B cell (primary cell): ENCODE measurements at places on chromosomes 3 and 15.

GRCh38 chr3:2354702-2355101, 256.0 kb downstream of the CNTN4 start:
- no peak for DNase-seq

DNA sequence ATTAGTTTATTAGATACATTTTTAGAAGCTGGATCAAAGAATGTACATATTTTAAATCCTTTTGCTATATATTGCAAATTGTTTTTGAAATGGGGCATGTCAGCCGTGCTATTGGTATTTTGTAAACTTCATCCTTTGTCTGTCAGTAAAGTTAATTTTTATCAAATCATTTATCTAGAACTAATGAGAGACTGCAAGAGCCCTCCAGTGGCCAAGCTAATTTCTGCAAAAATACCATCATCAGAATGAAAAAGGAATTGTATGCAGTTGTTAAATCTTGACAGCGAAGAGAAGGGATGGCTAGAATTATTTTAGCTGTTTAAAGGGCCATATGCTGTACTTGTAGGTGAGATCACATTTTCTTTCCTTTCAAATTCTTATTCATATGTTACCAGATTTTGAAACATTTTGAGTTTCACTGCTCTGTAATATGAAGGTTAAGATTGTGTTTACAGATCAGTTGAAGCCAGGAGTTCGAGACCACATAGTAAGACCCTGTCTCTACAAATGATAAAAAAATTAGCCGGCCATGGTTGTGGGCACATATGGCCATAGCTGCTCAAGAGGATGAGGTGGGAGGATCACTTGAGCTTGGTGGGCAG, 8.1 kb upstream of the CLDN11 start:
- peak; percentile 50 for DNase-seq

- no peak for DNase-seq
Observed at GRCh38 chr3:184067573-184068055, 14.8 kb downstream of the HTR3C start.

- DNase-seq, result no peak
Observed at GRCh38 chr15:93150910-93151881, 62.2 kb upstream of the RGMA start.

DNA sequence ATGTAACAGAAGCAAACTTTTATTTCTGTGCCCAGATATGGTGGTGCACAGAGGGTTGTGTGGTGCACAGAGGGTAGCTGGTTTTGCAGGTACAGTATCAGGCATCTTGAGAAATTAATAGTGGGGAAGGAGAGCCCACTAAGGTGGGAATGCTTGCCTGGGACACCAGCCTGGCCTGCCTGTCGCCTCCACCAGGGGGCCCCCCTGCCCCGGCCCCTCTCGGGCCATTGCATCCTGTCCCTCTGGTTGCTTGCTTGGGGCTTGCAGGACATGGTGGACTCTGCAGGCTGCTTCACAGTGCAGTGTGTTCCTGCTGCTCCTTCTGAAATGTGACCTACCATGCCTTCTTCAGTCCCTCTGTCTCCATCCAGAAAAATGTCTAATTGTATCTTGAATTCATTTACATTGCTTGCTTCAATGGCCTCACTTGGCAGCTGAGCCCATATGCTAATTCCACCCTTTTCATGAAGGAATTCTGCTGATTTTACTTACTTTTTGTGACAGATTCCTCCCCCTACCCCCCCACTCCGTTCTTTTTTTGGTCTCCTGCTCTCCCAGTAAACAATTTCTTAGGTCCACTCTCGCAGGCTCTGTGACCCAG, 73.6 kb downstream of the EEFSEC start:
- no peak for DNase-seq

DNA sequence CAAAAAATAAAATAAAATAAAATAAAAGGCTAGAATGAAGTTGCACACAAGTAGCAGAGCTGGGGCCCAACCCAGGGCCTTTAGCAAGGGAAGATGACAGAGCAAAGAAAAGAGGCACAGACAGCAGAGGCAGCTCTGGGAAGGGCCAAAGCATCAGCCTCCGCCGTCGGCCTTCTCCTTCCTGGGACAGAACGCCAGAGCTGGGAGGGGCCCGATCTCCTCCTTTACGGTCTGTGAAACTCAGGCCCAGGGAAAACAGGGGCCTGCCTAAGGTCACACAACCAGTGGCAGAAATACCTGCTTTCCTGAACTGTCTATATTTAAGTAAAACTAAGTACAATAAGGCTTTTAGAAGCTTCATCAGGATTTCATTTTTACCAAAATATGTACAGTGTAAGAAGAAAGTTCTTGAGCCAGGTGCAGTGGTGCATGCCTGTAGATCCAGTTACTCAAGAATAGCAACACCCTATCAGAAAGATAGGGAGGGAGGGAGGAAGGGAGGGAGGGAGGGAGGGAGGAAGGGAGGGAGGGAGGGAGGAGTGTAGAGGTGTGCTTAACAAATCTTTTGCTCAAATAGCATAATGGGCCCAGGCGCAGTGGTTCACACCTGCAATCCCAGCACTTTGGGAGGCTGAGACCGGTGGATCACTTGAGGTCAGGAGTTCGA, 43.0 kb upstream of the MUC4 start:
- no peak for DNase-seq

- no peak for DNase-seq
Observed at GRCh38 chr3:117131259-117131658, 421.7 kb downstream of the TUSC7 start.
